ENCODE measurements at places on chromosomes 3 and 15. TPM values are rescaled to one million over a fixed set of nuclear protein-coding genes. Genes with fewer than 3 reads are reported as not detected.

- no peak for DNase-seq
Observed at GRCh38 chr3:194300382-194300758, 50.8 kb downstream of the CPN2 start.

DNA sequence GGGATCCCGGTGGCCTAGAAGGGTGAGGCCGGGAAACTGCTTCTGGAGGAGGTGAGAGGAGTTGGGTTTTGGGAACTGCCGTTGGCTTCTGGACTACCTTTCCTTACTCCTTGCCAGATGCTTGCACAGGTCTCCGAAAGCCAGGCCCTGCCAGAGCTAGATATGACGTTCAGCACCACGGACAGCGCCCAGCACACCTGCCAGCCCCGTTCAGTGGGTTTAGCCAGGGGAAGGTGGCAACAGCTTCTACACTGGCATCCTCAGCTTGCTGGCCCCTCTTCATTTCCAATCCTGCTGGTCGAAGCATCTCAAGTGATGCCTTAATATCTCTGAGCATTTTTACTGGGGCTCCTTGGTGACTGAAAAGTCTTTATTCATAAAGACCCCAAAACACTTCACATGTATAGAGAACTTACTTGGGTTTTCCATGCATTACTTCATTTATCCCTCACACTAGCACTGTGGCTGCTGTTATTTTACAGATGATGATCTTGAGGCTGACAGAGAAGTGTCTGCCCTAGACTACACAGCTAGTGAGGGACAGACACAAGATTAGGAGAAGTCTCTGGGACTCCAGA is 21.9 kb downstream of the HCN4 start:
- peak; percentile 81 for DNase-seq

DNA sequence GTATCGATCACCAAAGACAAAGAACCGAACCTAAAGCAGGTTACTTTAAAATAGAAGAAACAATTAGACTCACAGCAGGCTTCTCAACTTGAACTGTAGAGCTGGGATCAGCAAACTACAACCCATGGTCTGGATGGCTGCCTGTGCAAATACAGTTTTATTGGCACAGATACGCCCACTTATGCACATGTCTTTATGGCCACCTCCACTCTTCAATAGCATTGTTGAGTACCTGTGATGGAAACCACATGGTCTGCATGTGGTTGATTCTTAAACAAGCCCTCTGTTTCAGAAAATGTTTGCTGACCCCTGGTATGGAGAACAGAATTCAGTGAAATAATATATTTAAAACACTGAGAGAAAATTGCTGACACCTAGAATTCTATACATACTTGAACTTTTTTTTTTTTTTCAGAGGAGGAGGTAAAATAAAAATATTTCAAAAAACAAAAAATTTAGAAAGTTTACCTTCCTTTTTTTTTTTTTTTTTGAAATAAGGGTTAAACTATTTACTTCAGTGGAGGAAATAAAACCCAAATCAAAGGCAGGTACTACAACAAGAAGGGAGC is 263.8 kb upstream of the ATP10A start:
- no peak for DNase-seq

GRCh38 chr3:150527464-150528255 is 18.6 kb downstream of the SERP1 start:
- no peak for DNase-seq

SOX14 gene
- 0.29 TPM for total RNA-seq

HTR3E gene
- total RNA-seq: not detected

DNA sequence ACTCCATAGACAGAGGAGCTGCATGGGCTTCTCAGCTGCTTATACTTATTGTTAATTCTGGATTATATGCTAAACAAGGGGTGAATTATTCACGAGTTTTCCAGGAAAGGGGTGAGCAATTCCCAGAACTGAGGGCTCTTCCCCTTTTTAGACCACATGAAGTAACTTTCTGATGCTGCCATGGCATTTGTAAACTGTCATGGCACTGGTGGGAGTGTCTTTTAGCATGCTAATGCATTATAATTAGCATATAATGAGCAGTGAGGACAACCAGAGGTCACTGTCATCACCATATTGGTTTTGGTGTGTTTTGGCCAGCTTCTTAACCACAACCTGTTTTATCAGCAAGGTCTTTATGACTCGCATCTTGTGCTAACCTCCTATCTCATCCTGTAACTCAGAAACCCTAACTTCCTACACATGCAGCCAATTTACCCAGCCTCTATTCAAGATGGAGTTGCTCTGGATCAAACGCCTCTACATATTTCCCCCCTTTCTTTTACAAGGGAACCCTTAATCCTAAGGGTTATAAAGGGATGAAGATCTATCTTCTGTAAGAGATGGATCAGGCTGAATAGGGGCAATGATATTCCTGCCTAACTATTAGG is 12.1 kb upstream of the DMXL2 start:
- DNase-seq: no peak

- no peak for DNase-seq
Observed at GRCh38 chr3:162175878-162176277, 679.3 kb downstream of the OTOL1 start.

DNA sequence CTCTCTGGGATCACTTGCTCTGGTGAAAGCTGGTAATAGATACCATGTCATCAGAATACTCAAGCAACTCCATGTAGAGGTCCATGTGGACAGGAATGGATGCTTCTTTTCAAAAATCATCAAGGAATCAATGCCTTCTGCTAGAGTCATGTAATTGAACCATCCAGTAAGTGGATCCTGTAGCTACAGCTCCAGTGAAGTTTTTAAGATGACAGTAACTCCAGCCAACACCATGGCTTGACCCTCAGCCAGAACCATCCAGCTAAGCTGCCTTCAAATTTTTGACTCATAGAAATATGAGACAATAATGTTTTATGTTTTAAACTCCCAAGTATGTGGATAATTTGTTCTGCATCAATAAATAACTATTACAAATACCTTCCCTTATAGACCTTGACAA is 923.7 kb downstream of the EPHA3 start:
- DNase-seq: no peak

DNA sequence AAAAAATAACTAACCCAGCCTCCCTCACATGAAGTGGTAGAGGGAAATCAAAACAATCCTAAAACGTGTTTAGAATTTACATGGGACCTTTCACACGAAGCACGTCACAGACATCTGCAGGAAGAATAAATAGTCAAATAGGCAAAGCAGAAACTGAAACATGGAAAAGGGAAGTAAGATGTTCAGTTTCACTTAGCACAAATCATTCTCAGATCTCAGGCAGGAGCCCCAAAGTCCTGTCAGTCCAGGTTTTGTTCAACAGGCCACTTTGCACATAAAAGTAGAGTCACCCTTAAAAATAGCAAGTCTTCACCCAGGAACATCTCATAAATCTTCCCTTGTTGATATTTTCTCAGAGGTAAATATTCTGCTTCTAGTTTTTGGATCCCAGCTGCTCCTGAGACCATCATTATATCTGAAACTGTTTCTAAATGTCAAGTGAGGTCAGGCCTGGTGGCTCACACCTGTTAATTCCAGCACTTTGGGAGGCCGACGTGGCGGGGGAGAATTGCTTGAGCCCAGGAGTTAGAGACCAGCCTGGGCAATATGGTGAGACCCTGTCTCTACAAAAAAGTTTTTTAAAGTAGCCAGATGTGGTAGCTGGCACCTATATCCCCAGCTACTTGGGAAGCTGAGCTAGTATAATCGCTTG is 1.9 kb downstream of the RUBCN start:
- DNase-seq: no peak

- DNase-seq: no peak
Observed at GRCh38 chr3:18410205-18410604, 14.9 kb downstream of the SATB1 start.

DNA sequence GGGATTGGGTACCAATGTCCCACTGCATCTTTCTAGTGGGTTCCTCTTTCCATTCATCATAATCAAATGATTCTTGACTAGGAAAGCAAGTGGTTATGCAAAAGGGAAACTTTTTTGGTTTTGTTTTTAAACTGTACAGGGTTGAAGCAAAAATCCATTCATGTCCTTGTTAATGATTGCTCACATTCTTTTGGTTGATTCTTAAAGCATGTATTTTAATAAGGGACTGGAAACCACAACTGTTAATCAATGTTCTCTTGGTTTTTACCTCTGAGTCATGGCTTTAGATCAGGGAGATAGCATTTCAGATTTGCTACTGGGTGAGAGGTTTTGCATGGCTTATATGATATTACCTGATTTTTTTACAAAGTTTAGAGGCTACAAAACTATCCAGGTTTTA is 371.7 kb upstream of the RGMA start:
- no peak for DNase-seq

LRRC34 gene
- total RNA-seq: 2.7 TPM

DNA sequence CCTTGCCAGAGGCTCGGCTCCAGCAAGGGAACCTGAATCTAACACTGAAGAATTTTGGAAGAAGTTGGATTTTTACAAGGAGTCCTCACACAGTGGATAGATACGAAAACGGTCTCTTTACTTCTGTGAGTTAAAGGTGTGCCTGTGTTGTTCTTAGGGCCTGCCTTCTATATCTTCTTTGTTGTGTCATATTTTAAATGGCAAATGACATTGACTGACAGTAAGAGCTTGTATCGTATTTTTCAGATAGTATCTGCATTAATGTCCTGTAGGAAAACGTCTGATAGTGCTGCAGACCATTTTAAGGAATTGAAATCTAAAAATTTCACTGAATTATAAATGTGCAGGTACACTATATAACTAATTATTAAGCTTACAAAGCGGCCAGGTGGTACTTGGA is 56.3 kb downstream of the PTPRG start:
- no peak for DNase-seq

DNA sequence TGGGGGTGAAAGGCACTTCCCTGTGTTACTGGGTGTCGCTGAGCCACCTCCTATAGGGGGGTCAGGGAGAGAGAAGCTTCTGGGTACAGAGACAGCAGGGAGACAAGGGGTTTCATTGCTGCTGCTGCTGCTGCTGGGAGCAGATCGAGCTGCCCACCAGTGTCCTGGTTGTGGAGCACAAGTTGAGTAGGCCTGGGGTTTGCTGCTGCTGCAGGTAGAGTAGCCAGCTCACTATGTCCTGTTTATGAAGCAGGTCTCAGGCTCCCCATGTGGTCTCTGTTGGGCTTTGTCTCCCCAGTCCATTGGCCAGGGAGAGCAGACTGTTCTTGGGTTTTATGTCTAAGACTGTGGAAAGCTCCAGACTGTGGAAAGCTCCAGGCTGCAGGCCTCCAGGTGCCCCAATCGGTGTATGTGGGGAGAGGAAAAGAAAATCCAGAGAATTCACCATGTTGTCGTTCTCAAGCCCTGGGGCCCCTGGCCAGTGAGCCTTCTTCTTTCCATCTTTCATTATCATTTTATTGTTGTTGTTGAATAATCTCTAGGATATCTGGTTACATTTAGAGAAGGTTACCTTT is 157.8 kb downstream of the ADAMTS17 start:
- no peak for DNase-seq

FBXO40 gene
- total RNA-seq: not detected

RTP3 gene
- not detected for total RNA-seq

GRCh38 chr3:120072867-120073525 is 21.3 kb downstream of the GSK3B start:
- DNase-seq: no peak

- no peak for DNase-seq
Observed at GRCh38 chr3:14516738-14517345, 23.3 kb downstream of the GRIP2 start.
